ENCODE measurements at places on chromosomes 16 and 17. TPM values are rescaled to one million over a fixed set of nuclear protein-coding genes. Genes with fewer than 3 reads are reported as not detected.

The GLTPD2 gene
- not detected for total RNA-seq

The TBC1D3G gene
- not detected for total RNA-seq

The CIAPIN1 gene
- 112 TPM for total RNA-seq

The DPEP2 gene
- total RNA-seq = not detected

The NPIPA8 gene
- total RNA-seq = not detected

The RNF135 gene
- total RNA-seq = 27.0 TPM

The ATP5PD gene
- total RNA-seq = 272 TPM

DNA sequence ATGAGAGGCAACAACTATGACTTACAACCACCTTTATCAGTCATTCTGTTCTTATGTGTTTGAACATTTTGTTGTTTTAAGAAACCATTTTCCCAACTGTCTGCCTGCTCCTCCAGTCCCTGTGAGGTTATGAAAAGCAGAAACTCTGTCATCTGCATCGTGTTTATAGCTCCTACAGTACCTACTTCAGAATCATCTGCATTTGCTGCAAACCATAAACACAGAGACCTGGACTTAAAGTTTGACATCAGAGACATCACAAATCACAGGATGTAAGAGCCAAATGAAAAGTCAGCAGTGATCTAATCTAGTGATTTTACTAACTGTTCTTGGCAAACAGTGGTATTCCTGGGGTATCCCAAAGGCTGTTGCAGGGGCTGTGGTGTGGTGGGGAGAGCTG is 55.2 kb downstream of the CDH11 start:
- no peak for DNase-seq

DNA sequence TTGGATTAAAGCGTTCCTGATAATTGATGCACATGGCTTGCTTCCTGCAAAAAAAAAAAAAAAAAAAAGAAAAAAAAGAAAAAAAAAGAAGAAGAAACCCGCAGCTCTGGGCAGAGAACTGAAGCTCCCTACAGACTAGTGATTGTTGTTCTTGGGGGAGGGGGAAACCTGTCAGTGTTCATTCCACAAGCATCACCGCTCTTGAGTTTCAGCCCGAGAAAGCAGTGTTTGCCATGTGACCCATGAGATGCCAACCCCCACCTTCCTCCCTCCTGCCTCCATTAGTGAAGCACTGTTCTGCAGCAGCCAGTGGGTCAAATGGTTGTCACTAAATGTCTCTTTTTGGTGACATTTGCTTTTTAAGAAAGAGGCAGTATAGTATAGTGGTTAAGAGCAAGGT is 1.7 kb downstream of the USP43 start:
- DNase-seq = no peak

GRCh38 chr17:74960570-74961342 is 11.8 kb downstream of the HID1 start:
- DNase-seq = peak; percentile 63

DNA sequence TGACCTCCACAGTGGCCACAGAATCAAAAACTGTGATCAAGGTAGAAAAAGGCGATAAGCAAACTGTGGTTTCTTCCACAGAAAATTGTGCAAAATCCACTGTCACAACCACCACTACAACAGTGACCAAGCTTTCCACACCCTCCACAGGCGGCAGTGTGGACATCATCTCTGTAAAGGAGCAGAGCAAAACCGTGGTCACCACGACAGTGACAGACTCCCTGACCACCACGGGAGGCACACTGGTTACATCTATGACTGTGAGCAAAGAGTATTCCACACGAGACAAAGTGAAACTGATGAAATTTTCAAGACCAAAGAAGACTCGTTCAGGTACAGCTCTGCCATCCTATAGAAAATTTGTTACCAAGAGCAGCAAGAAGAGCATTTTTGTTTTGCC is 83.6 kb downstream of the C17orf58 start:
- DNase-seq = no peak

- DNase-seq = no peak
These were observed 11.9 kb upstream of the TACO1 start for GRCh38 chr17:63588797-63589196.

DNA sequence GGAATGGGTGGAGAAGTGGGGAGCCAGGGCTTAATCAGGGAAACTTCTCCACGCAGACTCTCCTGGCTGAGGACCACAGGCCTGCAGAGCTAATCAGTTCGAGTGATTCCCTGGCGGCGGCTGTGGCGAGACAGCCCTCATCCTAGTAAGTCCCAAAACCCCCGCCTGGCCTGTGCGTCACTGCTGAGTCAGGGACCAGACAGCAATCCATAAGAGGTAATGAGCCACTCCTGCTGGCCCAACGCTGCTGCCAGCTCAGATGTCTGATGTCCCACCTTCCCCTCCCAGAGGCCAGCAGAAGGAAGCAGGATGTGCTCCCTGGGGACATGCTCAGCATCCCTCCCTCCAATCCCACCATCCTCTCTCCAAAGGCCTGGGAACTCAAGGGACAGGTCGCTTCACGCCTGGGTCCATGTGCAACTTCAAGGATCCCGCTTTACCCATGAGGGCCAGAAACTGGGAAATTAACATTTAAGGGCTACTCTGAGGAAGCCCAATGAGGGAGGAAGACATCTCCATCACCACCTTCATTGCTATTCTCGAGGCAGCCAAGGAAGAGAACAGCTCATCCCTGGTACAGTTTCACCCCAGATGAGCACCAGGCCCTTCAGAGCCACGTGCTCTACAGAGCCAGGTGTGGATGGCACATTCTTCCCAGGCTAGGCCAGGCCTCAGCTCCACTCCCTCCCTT is 7.9 kb downstream of the ACLY start:
- DNase-seq = no peak

GRCh38 chr17:36196131-36196486 is 449 bp downstream of the CCL3L1 start:
- DNase-seq = no peak

GRCh38 chr17:42928714-42929496 is 28.3 kb downstream of the G6PC1 start:
- peak; percentile 79 for DNase-seq

- DNase-seq = no peak
These were observed 766 bp upstream of the B3GNT9 start for GRCh38 chr16:67151431-67152097.

GRCh38 chr17:732902-733720 is 715 bp downstream of the TLCD3A start:
- DNase-seq = peak; percentile 23

DNA sequence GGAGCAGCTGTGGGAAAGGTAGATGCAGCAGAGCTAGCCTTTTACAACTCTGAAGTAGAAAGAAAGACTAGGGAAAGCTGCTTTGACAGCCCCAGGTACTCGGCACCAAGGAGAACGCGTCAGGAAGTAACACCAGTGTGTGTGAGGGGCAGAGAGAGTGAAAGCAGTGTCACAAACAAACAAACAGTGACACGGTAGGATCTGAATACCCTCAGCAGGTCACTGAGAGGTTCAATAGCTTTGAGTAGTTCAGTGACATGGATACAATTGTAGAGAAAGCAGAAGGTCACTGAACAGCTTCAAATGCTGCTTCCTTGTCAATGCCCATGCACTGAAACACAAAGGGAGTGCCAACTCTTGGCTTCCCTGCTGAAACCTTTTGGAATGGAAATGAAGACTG is 150.3 kb upstream of the C17orf78 start:
- no peak for DNase-seq

GRCh38 chr17:70320673-70321345 is 151.5 kb downstream of the KCNJ2 start:
- no peak for DNase-seq

DNA sequence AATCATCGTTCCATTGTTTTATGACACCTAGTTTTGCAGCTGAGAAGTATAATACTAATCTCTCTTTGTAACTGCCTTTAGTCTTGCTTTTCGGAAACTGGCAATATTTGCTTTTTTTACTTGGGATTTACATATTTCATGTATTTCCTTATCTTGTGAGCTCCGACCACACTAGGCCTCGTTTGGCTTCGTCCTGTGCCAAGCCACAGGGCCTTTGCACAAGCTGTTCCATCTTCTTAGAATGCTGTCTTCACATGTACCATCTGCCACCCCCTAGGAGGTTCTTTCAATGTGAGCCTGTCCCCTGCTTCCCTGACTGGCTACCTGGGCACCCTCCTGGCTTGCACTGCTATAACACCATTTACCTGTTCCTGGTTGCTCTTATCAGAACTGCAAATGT is 77.2 kb downstream of the SHISA6 start:
- DNase-seq = no peak

- DNase-seq = no peak
These were observed 7.5 kb downstream of the ATP5PD start for GRCh38 chr17:75039238-75039637.

DNA sequence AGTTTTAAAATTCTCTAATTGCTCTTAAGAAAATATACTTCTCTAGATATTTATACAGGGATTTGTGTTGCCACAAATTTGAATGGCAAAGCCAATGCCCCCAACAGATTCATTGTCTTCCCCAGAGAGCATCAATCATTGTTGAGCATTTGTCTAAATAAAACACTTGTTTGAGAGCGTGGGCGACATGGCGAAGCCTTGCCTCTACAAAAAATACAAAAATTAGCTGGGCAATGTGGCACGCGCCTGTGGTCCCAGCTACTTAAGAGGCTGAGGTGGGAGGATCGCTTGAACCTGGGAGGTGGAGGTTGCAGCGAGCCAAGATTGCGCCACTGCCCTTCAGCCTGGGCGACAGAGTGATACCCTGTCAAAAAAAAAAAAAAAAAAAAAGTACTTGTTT is 13.4 kb upstream of the SRSF1 start:
- DNase-seq = no peak

DNA sequence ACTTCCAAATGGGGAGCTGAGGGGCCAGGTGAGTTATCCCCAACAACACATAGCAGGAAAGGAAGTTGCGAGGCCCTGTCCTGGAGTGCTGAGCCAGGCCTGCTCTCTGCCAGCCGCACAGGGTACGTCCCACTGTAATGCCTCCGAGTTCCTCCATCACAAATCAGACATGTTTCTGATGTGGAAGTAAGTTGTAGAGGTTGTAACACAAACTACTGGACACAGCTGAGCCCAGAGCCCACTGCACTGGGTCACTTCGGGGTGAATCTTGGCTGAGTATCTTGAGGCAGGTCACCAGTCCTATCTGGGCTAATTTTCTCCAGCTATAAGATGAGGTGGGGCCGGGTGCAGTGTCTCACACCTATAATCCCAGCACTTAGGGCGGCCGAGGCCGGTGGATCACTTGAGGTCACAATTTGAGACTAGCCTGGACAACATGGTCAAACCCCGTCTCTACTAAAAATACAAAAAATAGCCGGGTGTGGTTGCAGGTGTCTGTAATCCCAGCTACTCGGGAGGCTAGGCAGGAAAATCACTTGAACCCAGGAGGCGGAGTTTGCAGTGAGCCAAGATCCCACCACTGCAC is 100.8 kb upstream of the CDH5 start:
- no peak for DNase-seq

DNA sequence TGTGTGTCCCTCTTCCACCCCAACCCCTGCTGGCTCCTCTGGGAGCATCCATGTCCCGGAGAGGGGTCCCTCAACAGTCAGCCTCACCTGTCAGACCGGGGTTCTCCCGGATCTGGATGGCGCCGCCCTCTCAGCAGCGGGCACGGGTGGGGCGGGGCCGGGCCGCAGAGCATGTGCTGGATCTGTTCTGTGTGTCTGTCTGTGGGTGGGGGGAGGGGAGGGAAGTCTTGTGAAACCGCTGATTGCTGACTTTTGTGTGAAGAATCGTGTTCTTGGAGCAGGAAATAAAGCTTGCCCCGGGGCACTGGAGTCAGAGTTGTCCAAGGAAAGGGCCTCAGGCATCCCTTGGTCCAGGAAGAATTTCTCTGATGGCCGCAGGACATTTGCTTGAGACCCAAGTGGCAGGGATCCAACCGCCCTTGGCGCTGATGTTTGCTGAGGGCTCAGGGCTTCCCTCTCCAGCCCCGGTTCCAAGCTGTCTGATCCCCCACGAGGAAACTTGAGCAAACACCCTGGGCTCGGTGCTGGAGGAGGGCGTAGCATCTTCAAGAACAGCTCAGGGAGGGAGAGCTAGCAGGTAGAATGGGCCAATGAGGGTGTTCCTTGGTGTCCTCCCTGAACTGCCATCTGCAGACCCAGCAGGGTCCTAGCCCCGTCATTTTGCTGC is 4.5 kb downstream of the NXPH3 start:
- no peak for DNase-seq

- DNase-seq = no peak
These were observed 277.2 kb upstream of the TBX2 start for GRCh38 chr17:61122326-61122913.

GRCh38 chr16:23024044-23024443 is 125.2 kb downstream of the USP31 start:
- DNase-seq = no peak

GRCh38 chr16:2954656-2955381 is 9.3 kb upstream of the KREMEN2 start:
- no peak for DNase-seq

- DNase-seq = no peak
These were observed 12.7 kb upstream of the ZG16 start for GRCh38 chr16:29765167-29766032.

DNA sequence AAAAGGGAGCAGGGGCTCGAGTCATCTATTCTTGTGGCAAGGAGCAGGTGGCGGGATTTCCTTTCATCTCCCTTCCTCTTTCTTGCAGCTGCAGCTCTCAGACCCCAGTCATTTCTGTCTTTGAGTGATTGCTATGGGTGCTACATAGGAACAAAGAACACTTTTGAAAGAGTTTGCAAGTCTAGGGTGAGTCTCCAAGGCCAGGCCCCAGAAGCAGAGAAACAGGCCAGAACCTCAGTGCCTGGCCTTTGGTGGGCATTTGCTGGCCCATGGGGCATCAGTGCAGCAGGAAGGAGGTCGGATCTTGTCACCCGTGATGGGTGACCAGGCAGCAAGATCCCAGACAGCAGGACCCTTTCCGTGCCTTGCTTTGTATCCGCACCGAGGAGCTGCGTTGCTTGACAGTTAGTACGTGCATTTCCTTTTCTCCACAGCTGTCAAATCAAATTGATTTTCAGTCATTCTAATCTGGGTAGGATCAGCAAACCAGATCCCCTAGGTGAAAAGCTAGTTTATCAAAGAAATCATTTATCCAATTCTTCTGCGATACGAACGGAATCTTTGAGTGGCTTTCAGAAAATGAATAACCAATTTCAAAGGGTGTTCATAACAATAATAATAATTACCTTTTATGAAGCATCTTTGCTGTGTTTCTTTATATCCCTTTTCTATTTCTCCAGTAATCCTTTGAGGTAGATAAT is 244.6 kb upstream of the MAF start:
- no peak for DNase-seq

GRCh38 chr16:90020838-90021382 is 1.7 kb upstream of the DBNDD1 start:
- no peak for DNase-seq

GRCh38 chr17:57135789-57136291 is 50.8 kb downstream of the AKAP1 start:
- no peak for DNase-seq

GRCh38 chr16:11417487-11417886 is 72.2 kb downstream of the RMI2 start:
- DNase-seq = no peak

DNA sequence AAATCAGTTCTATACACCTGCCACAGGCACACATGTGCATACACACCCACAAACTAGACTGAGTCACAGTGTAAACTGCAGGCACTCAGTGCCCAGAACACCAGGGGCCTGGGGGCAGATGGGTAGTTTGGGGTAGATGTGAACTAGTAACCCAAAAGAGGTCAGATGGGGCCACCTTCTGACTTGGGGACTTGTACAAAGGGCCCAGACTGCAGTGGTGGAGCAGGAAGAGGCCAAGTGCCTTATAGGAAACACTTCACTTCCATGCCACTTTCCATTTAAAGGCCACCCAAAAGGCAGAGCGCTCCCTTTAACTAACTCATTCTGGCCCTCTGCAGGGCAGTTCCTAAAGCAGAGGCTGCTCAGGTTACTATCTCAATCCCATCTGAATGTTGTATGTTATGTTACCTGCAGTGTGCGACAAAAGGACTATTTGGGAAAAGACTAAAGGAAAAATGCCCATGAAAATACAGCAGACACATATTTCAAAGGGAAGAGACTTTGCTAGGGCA is 27.8 kb upstream of the ERN1 start:
- no peak for DNase-seq

All from NCI-H460 (cell line).